Common myeloid progenitor, CD34-positive (primary cell): ENCODE measurements at places on chromosomes 13 and 19.
A peak's percentile ranks its signal among the peaks of the same experiment; 100 is the strongest.

DNA sequence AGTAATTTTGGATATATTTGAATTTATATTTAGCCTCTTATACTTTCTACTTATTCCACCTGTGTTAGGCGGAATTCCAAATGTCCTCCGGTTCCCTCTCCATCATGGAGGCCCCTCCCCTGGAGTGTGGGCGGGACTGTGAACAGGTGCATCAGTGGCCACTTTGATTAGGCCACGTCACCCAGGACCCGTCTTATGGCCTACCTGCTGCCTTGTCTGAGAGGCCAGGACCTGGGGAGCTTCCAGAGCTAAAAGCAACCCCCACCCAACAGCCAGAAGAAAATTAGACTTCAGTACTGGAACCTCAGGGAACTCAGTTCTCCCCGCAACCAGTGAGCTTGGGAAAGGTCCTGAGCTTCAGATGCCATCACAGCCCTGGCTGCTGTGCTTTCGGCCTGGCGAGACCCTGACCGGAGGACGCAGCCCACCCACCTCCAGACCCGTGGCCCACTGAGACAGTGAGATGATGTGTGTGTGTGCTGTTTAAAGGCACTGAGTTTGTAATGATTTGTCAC is 200.2 kb upstream of the SOX1 start:
- DNase-seq = no peak

GRCh38 chr13:109297628-109298027 is 488.8 kb downstream of the IRS2 start:
- no peak for DNase-seq

DNA sequence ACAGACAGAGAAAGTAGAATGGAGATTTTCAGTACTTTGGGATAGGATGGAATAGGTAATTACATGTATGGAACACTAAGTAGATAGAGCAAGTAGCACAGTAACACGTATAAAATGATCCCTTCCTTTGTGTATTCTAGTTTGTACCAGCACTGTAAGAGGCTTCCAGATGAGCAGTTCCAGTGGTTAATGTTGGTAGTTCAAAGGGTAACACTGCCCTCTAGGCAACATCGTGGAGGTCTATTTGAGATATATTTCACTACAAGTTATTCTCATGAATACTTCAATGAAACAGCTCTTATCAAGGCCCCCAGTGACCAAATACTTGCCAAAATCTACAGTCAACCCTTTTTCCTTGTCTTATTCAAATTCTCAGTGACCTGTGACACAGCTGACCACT is 13.5 kb upstream of the ZNF563 start:
- peak; percentile 34 for DNase-seq

DNA sequence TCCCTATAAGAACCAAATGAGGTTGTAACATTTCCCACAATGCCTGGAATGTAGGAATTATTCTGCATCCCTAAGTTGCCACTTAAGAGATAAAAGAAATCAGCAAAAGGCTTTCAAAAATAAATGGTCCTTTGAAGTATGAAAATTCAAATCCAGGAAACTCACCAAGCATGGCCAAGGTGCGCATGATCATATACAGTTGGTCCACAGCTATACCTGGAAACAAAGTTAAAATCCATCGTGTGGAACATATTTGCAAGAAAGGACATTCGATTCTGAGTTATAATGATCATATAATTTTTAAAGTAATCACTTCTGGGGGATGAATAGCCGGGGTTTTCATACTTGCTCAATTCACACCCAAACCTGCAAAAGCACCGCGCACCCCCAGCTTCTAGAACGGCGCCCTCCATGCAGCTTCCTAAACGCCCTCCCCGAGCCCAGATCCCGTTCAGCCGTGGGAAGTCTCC is 525 bp downstream of the CARS2 start:
- no peak for DNase-seq

DNA sequence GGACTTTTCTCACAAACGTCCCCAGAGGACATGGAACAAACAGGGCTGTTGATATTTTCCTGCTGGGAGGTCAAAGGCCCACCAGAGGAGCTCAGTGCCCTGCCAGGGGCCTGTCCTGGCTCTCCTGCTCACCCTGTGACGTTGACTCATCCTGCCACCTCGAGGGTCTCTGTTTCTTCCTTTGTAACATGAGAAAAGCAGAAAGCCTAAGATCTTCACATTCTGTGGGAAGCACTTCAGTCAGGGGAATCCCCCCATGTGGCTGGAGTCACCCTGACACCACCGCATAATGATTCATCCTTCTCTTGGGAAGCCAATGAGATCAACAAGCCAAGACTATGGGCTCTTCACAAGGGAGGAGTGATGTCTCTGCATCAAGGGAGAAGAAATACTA is 147.9 kb downstream of the KATNAL1 start:
- DNase-seq = peak; percentile 28

GRCh38 chr13:47480951-47481350 is 520.1 kb downstream of the SUCLA2 start:
- peak; percentile 45 for DNase-seq

DNA sequence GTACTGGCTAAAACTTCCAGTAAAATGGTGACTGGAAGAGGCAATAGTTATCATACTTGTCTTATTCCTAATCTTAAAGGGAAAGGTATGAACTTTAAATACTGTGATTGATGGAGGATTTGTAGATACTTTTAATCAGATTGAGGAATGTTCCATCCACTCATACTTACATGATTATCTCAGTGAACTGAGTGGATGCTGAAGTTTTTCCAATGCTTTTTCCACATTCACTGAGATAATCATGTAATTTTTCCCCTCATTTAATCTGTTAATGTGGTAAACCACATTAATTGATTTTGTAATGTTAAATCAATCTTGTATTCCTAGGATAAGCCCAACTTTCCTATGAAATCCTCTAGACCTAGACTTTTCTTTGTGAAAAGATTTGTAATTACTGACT is 17.2 kb upstream of the SCEL start:
- no peak for DNase-seq

DNA sequence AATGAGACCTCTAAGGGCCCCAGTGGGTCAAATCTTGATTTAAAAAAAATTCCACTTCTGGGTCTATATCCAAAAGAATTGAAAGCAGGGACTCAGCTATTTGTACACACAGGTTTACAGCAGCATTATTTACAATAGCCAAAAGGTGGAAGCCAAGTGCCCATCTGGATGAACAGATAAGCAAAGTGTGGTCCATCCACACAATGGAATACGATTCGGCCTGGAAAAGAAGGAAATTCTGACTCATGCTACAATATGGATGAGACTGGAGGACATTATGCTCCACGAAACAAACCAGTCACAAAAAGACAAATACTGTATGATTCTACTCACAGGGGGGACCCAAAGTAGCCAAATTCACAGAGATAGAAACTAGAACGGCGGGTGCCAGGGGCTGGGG is 76.7 kb downstream of the CACNA1A start:
- peak; percentile 49 for DNase-seq

DNA sequence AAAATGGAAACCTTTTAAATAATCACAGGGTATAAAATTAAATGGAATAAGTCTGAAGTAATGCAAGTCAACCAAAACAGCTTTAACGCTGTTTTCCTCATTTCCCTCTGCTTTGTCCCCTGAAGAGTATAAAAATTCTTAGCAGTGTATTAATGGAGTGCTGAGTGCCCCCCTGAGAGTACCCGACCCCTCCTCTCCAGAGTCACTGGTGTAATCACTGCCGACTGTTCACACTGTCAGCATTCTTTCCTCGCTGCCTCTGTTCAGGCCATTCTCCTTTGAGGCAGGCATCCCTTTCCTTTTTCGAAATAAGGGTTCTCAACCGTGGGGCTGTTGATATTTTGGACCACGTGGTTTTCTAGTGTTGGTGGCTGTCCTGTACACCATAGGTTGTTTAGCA is 146.9 kb upstream of the SLC10A2 start:
- no peak for DNase-seq

DNA sequence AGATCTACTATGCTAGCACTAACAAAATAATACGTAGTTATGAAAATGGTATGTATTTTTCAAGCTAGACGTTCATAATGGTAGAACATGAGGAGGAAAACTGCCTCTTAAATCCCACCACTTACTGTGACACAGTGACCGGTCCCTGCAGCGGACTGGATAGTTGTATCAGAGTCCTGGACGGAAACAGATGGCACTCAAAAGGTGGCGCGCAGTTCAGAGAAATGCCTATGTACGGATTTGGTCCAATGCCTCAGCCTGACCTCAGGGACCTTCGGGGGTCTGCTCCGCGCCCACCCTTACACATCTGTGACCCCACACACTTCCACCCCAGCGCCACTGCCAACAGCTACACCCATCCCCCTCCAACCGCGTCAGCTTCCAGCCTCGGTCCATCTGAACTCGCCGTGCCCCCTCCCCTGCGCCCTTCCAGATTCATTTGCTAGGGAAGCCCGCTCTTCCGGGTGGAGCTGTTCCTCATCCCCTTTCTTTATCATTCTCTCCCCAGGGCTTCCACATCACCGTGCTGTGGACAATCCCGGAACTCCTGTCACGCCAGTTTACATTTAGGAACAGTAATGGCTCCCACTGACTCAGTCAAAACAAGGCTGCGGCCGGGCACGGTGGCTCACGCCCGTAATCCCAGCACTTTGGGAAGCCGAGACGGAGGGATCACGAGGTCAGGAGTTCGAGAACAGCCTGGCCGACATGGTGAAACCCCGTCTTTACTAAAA is 792 bp upstream of the LENG8 start:
- peak; percentile 80 for DNase-seq

GRCh38 chr19:29566496-29567054 is 39.5 kb upstream of the POP4 start:
- DNase-seq = no peak

- DNase-seq = peak; percentile 34
These were observed 18.0 kb downstream of the SLC5A5 start for GRCh38 chr19:17889609-17890214.

- no peak for DNase-seq
These were observed 38.9 kb downstream of the RASL11A start for GRCh38 chr13:27309401-27309958.
